ENCODE measurements at places on chromosomes 5 and 9.

DNA sequence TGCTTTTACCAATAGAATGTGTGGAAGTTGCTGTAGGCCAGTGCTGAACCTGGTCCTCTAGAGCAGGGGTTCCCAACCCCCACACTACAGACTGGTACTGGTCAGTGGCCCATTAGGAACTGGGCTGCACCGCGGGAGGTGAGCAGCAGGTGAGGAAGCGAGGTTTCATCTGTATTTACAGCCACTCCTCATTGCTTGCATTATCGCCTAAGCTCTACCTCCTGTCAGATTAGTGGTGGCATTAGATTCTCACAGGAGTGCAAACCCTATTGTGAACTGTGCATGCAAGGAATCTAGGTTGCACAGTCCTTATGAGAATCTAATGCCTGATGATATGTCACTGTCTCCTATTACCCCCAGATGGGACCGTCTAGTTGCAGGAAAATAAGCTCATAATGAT lies 6.1 kb upstream of the CCDC152 start:
- DNase-seq = no peak

DNA sequence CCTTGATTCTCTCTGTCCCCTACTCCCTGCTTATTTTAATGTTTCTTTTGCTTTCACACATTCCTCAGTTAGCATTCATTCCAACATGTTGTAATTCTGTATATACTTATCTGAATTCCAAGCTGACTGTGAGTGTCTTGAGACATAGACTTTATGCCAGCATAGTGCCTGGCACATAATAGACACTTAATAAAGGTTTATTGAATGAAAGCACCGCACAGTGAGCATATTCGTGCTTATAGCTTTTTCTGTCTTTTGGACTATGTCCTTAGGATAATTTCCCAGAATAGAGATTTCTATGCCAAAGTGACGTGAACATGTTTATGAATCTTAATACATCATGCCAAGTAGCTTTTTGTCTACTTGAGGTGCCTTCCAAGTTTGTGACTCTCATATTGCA lies 174.6 kb downstream of the CD180 start:
- no peak for DNase-seq

DNA sequence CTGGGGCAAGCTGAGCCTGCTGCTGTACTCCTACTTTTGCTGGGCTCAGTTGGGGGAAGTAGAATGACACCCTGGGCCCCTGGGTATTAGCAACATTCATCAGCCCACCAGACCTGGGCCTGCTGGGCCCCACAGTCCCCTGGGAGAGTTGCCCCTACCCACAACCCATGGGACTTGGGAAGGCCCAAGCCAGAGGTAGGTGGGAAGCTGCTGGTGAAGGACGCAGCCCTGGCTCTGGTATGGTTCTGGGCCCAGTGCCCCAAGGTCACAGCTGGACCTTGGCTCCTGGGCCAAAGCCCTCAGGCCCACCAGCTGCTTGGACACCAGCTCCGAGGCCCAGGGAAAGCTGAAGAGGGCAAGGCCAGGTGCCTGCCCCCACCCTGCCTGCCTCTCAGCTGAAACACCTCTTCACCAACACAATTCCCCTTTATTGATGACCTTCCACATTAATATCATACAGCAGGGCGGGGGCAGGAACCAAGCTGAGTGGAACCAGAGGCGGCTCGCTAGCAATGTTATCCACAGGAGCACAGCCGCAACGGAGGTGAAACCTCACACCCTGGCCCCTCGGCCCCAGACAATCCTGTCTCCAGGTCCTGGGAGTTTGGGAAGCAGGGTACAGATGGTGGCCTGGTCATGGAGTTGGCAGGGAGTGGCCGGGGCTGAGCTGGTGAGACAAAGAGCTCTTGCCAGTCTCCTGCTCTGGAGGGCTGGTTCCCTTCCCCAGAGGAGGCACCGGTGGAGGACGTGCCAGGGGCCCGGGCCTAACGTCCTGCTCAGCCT lies 13.7 kb downstream of the DOLPP1 start:
- no peak for DNase-seq

GRCh38 chr5:110478895-110479294 lies 247.6 kb downstream of the TMEM232 start:
- DNase-seq = no peak
